Dorsolateral prefrontal cortex (tissue), 122 donors: ENCODE measurements at places on chromosomes 1 and 21.

GRCh38 chr1:62439652-62440371 is 3.0 kb downstream of the USP1 start:
- no peak for DNase-seq

GRCh38 chr1:81228926-81229325 is 571.8 kb upstream of the ADGRL2 start:
- no peak for DNase-seq

GRCh38 chr1:15820478-15820877 is 13.0 kb upstream of the UQCRHL start:
- DNase-seq: no peak

DNA sequence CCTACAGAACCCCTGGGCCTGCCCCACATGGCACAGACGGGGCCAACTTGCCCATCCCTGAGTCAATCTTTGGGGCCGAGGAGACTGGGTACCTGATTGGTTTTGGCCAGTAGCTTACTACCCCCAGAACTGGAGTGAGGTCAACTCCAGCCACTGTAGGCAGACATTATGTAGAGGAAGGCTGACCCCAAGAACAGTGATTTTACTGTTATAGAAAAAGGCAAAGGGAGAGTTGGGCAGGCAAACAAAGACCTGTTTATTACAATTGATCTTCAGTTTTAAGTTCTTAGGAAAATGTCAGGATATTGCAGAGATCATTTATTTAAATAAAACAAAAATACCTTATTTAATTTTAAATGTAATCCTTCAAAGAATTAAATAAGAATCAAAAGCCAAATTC is 653.8 kb downstream of the NPHP4 start:
- no peak for DNase-seq

- DNase-seq: no peak
These were observed 33.5 kb downstream of the ACOT7 start for GRCh38 chr1:6360117-6360496.

- no peak for DNase-seq
These were observed 5.2 kb downstream of the LDLRAP1 start for GRCh38 chr1:25548601-25549000.

DNA sequence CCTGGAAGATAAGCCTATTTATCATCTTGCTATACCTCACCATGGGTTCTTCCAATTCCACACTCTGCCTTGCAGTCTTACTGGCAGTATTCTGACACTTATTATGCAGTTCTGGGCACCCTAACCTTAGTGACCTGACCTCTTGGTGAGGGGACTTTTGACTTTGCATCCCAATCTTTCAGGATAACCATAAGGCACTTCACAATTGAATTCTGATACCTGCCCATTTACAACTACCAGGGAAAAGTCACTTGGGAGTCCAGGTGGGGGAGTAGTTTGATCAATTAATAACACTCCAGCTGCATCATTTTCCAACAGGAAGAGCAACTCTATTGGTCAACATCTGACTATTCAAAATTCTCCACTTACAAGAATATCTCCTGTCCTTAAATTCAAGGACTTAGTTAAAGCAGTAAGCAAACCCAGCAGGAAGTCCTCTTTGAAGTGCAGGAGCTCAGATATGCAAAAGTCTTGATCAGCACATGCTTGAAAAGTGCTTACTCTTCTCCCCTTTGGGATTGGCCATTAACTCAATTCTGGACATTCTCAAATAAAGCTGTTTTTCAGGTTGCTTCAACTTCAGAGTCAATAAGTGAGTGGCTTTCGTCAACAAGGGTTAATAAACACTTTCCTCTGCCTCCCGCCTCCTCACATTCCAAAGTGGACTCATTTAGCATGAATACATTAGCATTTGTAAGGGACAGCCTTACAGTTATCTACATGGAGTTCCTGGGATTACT is 177.4 kb upstream of the NRIP1 start:
- no peak for DNase-seq

DNA sequence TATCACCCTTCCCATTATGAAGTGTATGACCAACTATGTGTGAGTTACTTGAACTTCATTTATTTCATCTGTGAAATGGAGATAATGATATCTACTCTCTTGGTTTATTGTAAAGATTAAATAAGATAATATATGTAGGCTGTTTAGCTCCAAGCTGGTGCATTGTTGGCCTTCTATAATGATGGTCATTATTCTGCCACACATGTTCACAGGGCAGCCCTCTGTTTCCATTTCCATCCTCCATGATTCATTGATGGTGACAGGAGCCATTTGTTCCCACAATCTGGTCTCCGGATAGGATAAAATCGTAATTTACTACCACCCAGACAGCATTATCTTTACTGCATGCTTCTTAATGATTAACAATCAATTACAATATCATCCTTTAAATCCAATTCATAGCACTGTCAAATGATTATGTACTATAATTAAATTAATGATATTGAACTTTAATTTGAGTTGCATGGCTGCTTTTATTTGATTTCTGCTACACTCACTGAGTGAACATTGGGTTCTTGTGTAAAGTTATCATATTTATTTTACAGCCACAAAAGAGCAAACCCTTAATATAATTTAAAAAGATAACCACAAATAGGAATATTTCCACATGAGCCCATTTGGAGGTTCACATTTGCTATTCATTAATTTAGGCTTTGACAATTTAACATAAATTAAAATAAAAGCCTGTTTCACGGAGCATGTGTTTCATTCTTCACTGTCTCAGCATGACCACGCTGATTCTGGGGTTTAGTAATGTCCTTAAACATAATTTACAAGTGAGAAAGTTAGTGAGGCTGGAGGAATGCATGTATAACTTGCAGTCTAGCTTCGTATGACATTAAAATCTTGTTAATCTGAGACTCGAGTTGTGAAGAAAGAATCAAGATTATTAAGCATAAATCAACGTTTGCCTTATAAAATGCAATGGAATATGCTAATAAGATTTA is 596.4 kb upstream of the ZRANB2 start:
- DNase-seq: no peak

- no peak for DNase-seq
These were observed 156.1 kb downstream of the NR5A2 start for GRCh38 chr1:200183637-200184036.

DNA sequence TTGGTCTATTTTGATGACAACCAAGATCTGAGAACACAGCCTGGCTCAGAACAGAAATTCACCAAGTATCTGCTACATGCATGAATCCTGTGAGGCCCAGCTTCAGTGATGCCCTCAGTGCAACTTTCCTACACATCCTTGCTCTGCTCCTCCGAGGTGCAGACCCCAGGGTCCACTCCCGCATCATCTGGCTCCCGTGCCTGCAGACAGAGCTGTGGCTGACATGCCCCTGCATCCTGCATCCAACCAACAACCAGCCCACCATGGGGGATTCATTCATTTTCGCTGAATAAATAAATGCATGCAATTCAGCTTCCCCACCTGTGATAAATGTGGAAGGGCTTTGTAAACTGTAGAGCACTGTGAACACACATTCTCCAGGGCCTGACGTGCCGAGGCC is 112.3 kb downstream of the GLIS1 start:
- DNase-seq: no peak

DNA sequence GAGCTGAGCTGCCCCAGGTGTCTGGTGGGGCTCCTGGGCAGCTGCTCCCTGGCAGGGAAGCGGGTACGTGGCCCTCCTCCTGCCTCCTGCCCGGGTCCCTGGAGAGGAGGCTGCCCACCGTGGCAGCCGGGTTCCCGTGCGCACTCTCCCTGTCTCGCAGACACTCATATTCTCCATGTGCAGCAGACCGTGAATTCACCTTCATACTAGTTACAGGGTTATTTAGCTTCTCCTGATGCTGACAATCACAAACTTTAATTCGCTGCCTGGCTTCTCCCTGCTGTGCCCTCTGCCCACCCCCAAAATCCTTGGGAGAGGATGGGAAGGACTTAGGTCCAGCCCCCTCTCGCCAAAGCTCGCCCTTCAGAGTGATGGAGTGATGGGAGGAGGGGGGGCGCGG is 95.3 kb downstream of the CASZ1 start:
- no peak for DNase-seq

DNA sequence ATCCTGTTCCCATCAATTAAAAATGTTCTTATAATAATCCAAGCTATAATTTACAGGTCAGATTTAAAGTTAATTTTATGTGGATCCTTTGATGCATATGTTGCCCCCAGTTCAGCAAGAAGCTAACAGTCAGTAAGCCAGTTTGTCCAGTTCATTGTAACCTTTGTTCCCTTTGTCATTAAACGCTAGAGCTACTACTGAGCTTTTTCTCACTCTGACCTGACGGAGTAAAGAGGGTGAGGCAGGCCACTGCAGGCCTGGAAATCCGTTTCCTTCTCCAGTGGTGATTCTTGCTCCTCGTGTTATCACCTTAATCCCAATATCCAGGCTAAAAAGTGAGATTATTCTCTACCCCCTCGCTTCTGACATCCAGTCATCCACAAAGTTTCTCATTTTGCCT is 10.2 kb downstream of the YBX1 start:
- DNase-seq: no peak

- peak; percentile 74 for DNase-seq
These were observed 2.7 kb downstream of the SH2D2A start for GRCh38 chr1:156813750-156814570.

DNA sequence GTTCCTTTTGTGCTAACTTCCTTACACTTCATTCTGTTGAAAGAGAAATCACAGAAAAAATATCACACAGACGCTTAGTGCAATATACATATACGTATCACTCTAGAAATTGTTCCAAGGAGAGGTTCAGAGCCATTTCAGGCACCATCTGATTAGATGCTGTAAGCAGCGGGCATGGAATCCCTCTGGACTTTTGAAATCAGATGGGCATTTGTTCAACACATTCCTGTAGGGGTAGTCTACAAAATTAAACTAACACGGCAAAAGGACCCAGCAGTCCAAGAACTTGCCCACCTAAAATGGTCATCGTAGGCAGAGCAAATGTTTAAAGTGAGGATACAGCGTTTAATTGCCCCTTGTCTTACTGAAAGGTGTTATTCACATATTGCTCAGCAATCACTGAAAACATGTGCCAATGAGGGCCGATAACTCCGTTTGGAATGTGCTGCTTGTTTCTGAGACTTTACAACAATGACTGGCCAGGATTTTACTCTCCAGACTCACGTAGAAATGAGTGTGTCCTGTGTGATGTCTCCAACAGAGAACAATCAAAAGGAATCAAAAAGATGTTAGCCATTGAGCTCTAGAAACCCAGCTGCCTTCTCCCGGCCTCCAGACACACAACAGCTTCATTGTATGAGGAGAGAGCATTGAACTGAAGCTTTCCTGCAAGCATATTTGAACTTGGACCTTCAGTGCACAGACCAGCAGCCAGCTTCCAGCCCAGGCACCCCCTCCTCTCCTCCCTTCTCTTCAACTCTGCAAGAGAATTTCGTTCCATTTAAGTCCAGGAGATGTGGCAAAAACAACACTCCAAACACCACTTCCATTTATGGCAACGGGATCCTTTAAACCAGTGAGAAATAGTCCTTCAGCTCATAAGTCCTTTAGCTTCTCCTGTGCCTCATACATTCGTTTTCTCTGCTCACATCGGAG is 32.1 kb upstream of the ADORA3 start:
- no peak for DNase-seq

GRCh38 chr1:239536165-239536849 is 149.9 kb downstream of the CHRM3 start:
- no peak for DNase-seq

DNA sequence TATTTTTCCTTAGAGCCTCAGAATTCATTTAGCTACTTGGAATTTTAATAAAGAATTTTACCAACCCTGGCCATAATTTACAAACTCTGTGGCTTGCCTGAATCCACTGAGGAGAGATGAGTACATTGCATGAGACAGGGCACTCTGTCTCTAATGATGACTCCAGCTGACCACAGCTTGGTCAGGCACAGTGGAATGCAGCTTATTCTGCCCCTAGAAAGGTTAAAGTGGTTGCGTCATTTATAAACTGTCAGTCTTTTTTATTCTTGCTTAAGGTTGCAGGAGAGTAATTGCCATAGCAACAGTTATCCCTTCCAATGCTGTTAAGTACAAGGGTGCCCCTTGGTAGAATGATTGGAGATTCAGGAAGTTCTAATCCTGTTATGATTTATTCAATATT is 28.3 kb downstream of the PDE4B start:
- DNase-seq: no peak

GRCh38 chr1:6243993-6244392 is at the start of gene HES3:
Gene HES3 (plus strand): TSS chr1:6244179. CDS start chr1:6244366, 187 bp downstream.
- DNase-seq: no peak

- DNase-seq: no peak
These were observed 1192.7 kb downstream of the KCNT2 start for GRCh38 chr1:195415584-195415983.

DNA sequence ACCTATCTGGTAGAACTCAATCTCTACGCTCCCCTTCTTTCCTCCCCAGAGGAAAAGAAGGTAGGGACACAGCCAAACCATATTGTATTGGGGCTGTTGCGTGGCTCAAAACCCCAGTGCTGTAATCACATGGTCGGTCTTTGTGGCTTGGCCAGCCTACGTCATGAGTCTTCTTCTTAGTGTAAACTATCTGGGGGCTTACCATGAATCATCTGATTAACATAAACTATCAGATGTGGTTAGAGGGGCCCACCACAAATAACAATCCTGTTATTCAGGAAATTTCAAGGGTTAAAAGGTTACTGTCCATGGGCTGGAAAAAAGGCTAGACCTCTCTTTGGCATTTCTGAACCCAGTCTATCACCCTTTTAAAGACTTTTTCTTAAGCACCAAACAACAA is 49.5 kb upstream of the GPR52 start:
- no peak for DNase-seq

- DNase-seq: no peak
These were observed 1.3 kb downstream of the MAP7D1 start for GRCh38 chr1:36157115-36157903.

GRCh38 chr1:8604041-8604945 is 213.1 kb downstream of the RERE start:
- no peak for DNase-seq

DNA sequence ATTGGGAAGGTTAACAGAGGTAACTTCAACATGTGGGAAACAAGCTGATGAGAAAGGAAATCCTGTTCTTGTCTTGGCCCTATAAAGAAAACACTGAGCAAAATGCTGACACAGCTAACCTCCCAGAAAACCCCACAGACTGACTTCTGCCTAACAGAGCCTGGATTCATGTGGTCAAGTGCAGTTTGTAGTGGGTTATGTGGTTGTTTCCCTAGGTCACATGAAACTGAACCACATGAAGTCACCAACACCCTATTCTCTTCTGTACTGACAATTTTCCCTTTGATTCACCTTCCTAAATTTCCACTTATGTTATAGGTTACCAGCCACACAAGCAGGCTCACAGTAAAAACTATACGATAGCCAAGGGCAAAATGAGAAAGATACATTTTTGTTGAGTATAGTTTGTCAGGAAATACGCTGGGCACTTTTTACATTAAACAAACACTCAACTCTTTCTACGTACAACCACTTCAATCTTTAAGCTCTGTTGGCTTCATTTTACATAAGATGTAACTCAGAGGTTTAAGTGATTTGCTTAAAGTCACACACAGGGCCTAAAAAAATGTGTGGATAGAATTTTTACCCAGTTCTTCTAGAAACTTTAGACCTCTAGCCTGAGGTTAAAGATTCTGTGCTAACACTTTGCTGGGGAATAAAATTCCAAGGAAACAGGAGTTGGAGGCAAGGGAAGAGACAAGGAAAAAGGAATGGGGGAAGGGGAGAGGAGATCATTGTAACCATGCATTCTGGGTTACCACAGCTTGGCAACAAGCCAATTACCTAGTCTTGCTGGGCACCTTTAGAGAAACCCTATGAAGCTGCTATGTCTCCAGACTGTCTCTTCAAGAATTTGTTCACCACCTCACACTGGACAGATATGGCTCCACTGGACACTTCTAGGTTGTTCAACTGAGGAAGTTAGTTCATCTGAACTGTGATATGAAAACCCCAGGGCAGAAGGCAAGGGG is 601.6 kb upstream of the USP24 start:
- no peak for DNase-seq

- DNase-seq: peak; percentile 49
These were observed 887 bp downstream of the SLC19A2 start for GRCh38 chr1:169484683-169485430.
